ENCODE measurements at places on chromosomes 2 and 18.

GRCh38 chr18:8957731-8958130, 144.8 kb upstream of the NDUFV2 start:
- DNase-seq, result no peak

DNA sequence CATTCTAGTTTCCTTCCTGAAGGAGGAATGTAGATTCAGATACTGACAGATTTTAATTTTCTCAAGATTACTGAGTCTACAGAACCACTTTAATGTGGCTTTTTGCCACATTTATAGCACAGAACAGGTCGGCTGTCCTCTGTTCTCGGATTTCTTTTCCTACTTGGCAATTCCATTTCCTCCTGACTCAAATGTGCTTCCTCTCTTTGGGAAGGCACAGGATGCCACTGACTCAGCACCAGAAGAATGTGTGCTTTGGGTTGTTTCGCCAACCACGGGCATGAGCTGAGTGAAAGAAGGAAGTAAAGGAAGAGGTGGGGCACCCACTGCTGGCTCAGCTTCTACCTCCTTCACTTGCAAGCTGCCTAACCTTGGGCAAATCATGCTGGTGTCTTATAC, 970.6 kb upstream of the ACVR2A start:
- no peak for DNase-seq

DNA sequence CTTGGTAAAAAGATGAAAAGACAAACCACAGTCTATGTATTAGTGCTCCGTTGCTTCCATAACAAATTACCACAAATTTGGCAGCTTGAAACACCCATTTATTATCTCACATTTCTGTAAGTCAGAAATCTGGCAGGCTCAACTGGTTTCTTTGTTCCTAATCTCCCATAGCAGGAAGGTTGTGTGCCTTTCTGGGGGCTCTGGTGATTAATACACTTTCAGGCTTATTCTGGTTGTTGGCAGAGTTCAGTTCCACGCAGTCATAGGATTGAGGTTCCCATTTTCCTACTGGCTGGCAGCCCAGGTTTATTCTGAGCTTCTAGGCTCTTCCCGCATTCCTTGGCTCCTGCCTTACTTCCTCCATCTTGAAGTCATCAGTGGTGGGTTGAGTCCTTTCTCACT, 189.3 kb downstream of the ANAPC1 start:
- no peak for DNase-seq

DNA sequence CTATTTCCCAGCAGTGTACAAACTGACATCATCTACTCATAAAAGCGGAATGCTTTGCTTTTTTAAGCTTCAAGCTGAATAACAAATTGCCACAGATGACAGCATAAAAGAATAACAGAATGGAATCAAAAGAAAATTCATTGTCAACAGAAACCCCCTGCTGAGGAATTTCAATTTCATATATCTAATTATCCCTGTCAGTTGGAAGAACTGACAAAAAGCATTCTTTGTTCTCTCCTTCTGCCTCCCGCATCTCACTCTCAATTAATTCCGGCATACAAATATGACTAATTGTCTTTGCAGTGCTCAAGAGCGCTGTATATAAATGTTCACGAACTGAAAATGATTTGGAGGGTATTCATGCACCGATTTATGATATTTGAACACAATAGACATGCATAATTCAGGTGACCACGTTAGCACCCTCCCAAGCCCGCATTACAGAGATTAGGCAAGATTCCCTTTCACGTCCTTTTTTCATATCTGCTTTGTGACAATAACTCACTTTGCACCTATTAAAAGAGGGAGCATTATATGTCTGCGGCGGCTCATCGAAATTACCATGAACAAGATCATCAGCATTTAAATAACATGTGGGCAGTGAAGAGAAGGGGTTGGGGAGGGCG, 277.7 kb upstream of the SALL3 start:
- DNase-seq, result no peak

GRCh38 chr2:153717060-153717459, 154.7 kb upstream of the GALNT13 start:
- no peak for DNase-seq

DNA sequence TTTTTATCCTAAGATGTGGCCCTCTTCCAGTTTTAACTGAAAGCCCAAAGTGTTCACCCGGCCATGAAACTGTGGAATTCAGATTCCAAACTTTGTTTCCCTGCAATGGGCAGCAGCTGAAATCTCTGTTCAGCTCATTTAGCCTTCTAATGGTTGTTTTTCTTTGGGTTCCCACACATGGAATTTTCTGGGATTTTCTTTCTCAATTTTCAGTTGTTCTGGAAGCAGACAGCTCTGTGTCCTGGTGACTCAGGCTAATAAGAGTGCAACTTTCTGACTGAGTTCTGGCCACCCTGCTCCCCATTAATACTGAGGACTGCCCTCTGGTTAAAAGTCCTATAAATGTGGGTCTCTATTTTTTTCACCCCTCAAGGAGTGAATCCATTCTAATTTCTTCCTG, 78.5 kb downstream of the PMS1 start:
- DNase-seq, result no peak

- no peak for DNase-seq
Observed at GRCh38 chr2:240440704-240441320, 5.3 kb downstream of the GPC1 start.

DNA sequence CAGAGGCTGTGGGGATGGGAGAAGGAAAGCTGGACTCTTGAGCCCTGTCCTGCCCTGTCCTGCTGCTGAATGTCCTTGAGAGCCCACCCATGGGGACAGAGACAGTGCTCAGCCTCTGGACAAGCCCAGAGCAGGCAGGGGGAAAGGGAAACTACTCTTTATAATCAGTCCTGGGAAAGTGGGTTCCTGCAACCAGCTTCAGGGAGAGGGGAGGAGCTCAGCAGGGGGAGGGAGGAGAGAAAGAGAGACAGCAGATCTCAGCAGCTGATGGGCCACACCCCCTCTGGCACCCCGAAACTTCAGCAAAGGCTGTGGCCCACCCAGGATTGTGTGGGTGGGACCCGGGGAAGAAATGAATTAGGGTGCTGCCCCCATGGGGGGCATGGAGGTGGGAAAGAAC, 11.6 kb downstream of the ECEL1 start:
- no peak for DNase-seq

GRCh38 chr2:210623506-210623905, 67.1 kb downstream of the CPS1 start:
- no peak for DNase-seq

DNA sequence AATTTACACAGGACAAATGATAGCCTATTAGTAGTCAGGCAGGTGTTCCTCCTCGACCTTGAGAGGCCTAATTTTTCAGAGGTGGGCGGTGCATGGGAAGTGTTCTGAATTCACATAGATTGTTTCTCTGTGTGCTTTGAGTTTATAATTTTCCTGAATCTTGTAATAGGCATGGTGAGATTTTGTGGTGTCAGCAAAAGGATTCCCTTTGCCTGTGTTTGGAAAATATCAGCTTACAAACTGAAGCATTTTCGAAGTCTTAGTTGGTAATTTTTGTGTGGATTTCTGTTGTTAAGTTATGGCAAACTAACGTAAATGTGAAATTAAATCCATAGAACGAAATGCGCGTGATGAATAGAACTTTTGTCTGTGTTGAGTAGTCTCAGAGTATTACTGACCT, 194.0 kb upstream of the RBMS1 start:
- DNase-seq, result no peak

- no peak for DNase-seq
Observed at GRCh38 chr2:180751306-180751920, 229.0 kb upstream of the UBE2E3 start.

DNA sequence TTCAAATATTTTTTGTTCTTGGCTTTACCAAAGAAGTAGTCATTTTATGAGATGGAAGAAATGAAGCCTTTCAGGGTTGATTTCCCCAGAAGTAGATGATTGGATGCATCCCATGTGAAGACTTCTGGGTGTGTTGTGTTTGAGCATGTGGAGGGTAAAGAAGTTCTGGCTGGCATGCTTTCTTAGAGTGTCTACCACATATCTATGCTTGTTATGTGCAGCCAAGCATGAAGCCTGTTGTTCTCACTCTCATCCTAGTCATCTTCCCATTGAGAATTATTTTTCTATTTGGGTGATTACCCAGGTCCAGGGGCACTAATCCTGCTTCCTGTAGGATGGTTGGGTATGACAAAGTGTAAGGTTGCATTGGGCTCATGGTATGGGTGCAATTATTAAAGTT, 472.9 kb downstream of the PTPRM start:
- no peak for DNase-seq

DNA sequence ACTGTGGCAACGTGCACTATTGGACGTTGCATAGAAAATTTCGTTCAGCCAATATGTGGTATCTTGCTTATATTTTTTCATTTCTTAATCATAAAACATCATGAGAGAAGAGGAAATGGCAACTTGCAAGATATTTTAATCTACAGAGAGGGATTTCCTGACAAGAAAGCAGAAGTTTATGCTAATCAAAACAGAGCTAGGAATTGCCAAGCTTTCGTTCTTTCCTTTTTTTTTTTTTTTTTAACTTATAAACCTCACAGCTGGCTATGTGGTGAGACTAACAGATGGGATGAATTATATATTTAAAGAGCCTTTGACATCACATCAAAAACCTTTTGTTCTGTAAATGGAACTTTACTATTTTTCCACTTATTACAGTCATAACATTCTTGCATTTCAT, 1136.9 kb upstream of the TMEFF2 start:
- DNase-seq, result no peak

GRCh38 chr2:128686497-128686859, 367.8 kb upstream of the HS6ST1 start:
- DNase-seq, result no peak

- no peak for DNase-seq
Observed at GRCh38 chr18:38923540-38923939, 1357.9 kb upstream of the CELF4 start.

DNA sequence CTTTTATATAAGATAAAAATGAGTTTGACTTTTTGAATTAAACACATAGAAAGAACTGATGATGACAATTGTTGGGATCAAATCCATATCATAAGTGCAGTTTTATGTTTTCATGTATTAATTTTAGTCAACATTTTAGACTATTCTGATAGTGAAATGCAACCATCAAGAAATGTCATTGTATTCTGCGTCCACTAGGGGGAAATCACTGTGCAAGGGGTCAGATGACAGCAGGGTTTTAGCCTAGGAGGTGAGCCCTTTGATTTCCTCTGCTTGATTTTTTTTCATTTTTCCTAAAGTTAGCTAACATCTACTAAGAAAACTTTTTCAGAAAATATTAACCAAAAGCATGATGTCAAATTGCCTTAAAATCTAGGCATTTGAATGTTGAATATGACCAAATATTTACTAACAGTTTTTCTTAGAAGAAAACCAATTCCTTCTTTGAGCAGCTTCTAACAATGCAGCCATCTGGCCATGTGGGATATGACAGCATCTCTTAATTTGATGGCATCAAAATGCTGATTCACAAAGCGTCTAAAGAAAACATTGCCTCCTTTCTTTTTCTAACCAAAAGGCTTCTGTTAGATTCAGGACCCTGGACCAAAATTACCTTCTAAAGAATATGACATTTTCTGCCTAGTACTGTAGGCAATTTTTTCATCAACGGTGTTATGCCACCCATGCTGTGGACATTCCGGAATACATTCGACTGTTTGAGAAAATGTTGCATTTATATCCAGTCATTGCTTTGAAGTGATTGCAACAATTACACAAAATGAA, 141.5 kb downstream of the SPHKAP start:
- no peak for DNase-seq

DNA sequence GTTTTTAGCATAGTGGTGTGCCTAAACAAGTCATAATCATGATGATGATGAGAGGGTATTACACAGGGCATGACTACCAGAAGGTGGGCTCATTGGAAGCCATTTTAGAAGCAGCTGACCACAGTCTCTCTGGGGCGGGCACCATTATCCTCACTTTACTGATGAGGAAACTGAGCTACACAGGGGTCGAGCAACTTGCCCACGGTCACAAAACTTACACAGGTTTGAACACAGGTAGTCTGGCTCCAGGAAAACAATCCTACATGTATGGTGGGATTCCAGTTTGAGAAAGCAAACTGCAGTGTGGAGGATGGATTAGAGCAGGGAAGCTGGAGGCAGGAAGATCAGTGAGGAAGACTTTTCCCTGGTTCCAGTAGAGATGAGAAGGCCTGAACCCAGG, 6.2 kb downstream of the RHOB start:
- no peak for DNase-seq

GRCh38 chr2:65656160-65656718, 223.8 kb upstream of the SPRED2 start:
- no peak for DNase-seq

DNA sequence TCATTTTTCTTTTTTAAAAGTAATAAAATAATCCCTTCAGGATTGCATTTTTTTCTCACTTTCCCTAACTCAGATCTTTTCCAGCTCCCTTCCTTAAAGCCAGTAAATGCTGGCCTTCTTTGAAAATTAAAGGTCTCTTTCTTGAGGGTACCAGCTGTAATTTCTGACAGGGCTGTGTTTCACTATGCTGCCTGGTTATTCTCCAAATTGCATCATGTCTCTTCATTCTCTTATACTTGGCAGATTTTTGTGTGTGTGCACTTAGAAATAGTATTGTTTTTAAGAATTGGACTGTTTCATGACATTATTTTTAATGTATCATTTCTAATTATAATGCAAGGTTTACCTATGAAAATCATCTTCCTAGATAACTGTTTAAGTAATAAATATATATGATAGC, 72.0 kb upstream of the EPB41L5 start:
- no peak for DNase-seq

- DNase-seq, result no peak
Observed at GRCh38 chr18:44840058-44840790, 159.5 kb downstream of the SETBP1 start.

DNA sequence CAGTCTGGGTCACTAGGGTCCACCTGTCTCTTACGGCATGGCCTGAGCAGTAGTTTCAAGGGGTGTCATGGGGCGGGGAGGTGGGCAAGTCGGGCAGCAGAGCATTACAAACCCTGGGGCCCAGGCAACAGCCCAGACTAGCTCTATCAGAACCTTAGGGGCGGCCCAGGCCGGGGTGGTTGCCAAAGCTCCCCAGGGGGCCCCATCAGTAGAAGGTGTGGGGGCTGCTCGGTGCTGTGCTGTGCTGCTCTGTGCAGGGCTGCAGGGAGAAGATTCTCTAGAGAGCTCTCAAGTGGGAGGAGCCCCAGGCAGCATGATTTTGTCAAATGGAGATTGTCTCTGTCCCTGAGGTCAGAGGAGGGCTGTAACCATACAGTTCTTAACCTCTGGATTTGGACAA, 36.4 kb upstream of the SLC14A1 start:
- peak; percentile 64 for DNase-seq

- DNase-seq, result no peak
Observed at GRCh38 chr18:59624369-59624765, 72.9 kb downstream of the CCBE1 start.

- no peak for DNase-seq
Observed at GRCh38 chr2:85188852-85189251, 55.7 kb downstream of the TCF7L1 start.

- DNase-seq, result no peak
Observed at GRCh38 chr18:74945774-74946545, 263.0 kb downstream of the PTGR3 start.

GRCh38 chr2:199744724-199745123, 106.3 kb downstream of the FTCDNL1 start:
- DNase-seq, result no peak

GRCh38 chr18:54173980-54174630, 50.4 kb downstream of the MBD2 start:
- no peak for DNase-seq

Measured in germinal center (tissue), 1 donor.